Subcutaneous preadipocyte (primary cell): ENCODE measurements at places on chromosomes 3 and 15. TPM values are rescaled to one million over a fixed set of nuclear protein-coding genes. Genes with fewer than 3 reads are reported as not detected.

Gene GNAT1
- not detected in 2 replicates for total RNA-seq

Gene LDHAL6B
- not detected in 2 replicates for total RNA-seq

Gene NLGN1
- 2.9 and 3.7 TPM in 2 replicates for total RNA-seq

Gene TRH
- total RNA-seq: not detected in 2 replicates

Gene BFSP2
- total RNA-seq: not detected in 2 replicates

Gene FSTL1
- total RNA-seq: 920 and 1,034 TPM in 2 replicates

Gene OCA2
- under 0.01 TPM in 1 of 2 replicates, not detected in the other for total RNA-seq
